ENCODE measurements at places on chromosomes 2 and 18. TPM values are rescaled to one million over a fixed set of nuclear protein-coding genes. Genes with fewer than 3 reads are reported as not detected.

The AQP12B gene
- not detected for polyA plus RNA-seq

DNA sequence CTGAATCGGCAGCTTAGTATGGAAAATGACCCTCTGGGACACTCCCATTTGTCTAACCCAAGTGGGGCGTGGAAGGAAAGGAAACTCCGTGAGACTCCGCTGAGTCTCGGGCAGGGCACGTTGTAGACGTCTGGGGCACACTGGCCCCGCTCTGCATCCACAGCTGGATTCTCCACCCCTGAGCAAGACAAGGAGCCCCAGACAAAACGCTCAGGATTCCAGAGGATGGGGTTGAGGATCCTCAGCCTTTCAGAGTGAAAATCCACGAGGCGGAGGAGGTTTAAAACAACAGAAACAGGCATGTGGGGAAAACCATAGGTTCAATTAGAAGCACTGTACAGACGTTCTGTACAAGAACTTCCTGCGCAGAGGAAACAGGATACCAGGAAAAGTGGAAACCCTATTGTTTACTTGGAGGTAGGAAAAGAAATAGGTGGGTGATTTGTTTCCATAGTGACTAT is 124.9 kb upstream of the ZNF236 start:
- no peaks in the 10 kb centered on the region for H3K36me3 ChIP-seq
- DNase-seq = no peak
- H3K27ac ChIP-seq = no peak overlapping the region
- no peak overlapping the region for H3K4me3 ChIP-seq
- peaks cover 4% of the 10 kb centered on the region for H3K4me1 ChIP-seq

DNA sequence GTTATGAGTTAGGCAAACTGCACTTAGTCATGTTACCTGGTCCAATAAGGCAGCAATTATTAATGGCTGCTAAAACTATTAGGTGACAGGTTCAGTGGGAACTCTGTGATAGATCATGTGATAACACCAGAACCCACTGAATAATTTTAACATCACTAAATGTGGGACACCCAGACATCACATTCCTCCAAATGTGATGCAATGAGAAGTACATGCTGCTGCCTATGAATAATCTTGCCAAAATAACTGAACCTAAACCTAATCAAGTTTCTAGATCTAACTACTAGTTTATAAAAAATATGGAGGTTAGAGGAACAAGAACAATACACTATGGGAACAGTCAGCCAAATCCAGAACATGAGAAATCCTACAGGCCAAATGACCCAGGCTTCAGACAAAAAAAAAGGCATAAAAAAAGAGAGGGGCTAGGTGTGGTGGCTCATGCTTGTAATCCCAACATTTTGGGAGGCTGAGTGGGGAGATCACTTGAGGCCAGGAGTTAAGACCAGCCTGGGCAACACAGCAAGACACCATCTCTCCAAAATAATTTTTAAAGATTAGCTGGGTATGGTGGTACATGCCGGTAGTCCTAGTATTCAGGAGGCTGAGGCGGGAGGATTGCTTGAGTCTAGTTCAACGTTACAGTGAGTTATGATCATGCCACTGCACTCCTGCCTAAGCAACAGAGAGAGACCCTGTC is 7.0 kb upstream of the ACTR2 start:
- no peaks in the 10 kb centered on the region for H3K27me3 ChIP-seq
- no peak overlapping the region for H3K4me3 ChIP-seq
- H3K4me1 ChIP-seq = no peaks in the 10 kb centered on the region

The HNMT gene
- not detected for polyA plus RNA-seq

GRCh38 chr2:236936446-236936940 is 149.2 kb upstream of the COPS8 start:
- peaks cover 28% of the 10 kb centered on the region for H3K27me3 ChIP-seq
- H3K4me1 ChIP-seq = no peaks in the 10 kb centered on the region
- H3K27ac ChIP-seq = no peak overlapping the region
- H3K4me3 ChIP-seq = no peak overlapping the region
- no peaks in the 10 kb centered on the region for H3K36me3 ChIP-seq
- DNase-seq = no peak

The MAPRE2 gene
- polyA plus RNA-seq = 132 TPM

All from naive B cell (primary cell).